ENCODE measurements at places on chromosomes 7 and 10.
A peak's percentile ranks its signal among the peaks of the same experiment; 100 is the strongest.

- peaks cover 14% of the 10 kb centered on the region for H3K36me3 ChIP-seq
- no peak overlapping the region for H3K27ac ChIP-seq
- peaks cover 36% of the 10 kb centered on the region for H3K4me1 ChIP-seq
- DNase-seq, result no peak
Measured at GRCh38 chr7:22990588-22990949, 23.4 kb downstream of the HYCC1 start.

- H3K4me1 ChIP-seq, result peaks cover 54% of the 10 kb centered on the region
- H3K4me3 ChIP-seq, result no peak overlapping the region
- no peak for DNase-seq
- H3K27ac ChIP-seq, result peak overlapping the region; percentile 6
- no peaks in the 10 kb centered on the region for H3K36me3 ChIP-seq
Measured at GRCh38 chr7:16935341-16935735, 53.6 kb upstream of the AGR3 start.

GRCh38 chr7:111919631-111920179, 286.5 kb downstream of the DOCK4 start:
- H3K4me1 ChIP-seq, result no peaks in the 10 kb centered on the region
- peaks cover 7% of the 10 kb centered on the region for H3K27me3 ChIP-seq
- H3K27ac ChIP-seq, result no peak overlapping the region

- no peak for DNase-seq
- H3K36me3 ChIP-seq, result peaks cover 3% of the 10 kb centered on the region
- peaks cover 2% of the 10 kb centered on the region for H3K27me3 ChIP-seq
- H3K4me1 ChIP-seq, result no peaks in the 10 kb centered on the region
- no peak overlapping the region for H3K4me3 ChIP-seq
- H3K27ac ChIP-seq, result no peak overlapping the region
Measured at GRCh38 chr10:411603-412002, 276.3 kb downstream of the ZMYND11 start.

DNA sequence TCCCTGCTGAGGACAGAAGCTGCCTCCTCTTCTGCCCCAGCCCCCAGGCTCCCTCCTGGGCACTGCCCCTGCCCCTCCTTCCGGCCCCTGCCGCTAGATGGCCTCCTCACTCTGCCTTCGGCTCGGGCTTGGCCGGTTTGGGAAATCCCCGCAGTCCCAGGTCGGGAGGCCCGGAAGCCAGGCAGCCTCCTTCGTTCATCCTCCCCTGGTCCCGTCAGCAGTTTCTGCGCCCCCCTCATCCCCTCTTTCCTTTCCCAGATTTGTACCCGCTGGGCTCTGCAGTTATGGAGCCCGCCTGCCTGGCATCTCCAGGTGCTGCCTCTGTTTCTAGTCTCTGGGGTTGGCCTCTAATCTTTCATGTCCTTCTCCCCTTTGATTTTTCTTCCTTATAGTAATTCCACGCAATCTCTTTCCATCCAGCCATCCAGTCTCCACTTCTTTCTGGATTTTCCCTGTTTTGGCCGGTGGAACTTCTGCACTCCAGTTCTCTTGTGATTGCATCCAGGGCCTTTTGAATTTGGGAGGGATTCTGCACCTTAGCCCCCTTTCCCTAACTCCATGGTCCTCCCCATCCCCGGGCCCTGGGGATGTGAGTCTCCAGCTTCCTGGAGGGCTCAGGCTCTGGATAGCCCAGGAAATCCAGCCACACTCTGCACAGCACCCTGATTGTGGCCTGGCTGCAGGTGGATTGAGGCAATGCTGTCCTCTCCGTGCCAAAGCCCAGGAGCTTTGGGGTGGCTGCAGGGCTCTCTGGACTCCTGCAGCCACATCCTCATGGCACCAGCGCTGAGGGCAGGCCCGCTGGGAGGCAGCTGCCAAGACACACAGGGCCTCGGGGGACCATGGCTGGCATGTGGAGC, 3.3 kb upstream of the SHH start:
- peaks cover 41% of the 10 kb centered on the region for H3K27me3 ChIP-seq
- H3K4me3 ChIP-seq, result no peak overlapping the region
- no peak overlapping the region for H3K27ac ChIP-seq
- DNase-seq, result peak; percentile 89
- no peaks in the 10 kb centered on the region for H3K36me3 ChIP-seq
- peaks cover 12% of the 10 kb centered on the region for H3K4me1 ChIP-seq

DNA sequence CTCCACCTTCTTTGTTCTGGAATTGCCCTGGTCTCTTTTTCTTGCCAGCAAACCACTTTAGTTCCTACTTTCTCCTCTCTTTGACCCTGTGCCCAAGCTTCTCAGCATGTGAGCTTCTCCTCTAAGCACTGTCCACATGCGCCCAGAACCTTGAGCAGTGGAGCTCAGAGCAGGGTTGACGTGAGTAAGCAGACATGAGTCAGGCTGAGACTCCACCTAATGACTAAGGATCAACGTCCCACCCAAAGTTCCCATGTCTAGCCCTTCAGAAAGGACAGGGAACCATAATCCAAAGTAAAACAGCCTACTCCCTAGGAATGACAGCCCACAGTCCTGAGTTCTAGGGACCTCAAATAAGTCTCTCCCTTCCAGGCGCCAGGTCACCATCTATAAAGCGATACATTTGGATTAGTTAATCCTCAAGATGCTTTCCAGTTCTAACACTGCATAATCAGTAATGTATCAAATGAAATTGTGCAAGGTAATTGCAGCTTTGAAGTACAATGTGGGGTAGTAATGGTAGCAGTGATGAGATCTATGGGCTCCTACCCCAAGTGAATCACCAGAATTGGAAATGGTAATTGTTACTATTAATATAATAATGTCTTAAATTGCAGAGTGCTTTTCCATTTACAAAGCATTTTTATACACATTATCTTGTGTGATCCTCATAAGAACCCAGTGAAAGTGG, 44.5 kb downstream of the KCNMA1 start:
- no peak overlapping the region for H3K27ac ChIP-seq
- DNase-seq, result no peak
- H3K4me1 ChIP-seq, result no peaks in the 10 kb centered on the region
- no peaks in the 10 kb centered on the region for H3K36me3 ChIP-seq

- H3K36me3 ChIP-seq, result no peaks in the 10 kb centered on the region
- H3K4me1 ChIP-seq, result no peaks in the 10 kb centered on the region
- H3K4me3 ChIP-seq, result no peak overlapping the region
- no peak for DNase-seq
Measured at GRCh38 chr10:104066945-104067344, 18.7 kb downstream of the COL17A1 start.

DNA sequence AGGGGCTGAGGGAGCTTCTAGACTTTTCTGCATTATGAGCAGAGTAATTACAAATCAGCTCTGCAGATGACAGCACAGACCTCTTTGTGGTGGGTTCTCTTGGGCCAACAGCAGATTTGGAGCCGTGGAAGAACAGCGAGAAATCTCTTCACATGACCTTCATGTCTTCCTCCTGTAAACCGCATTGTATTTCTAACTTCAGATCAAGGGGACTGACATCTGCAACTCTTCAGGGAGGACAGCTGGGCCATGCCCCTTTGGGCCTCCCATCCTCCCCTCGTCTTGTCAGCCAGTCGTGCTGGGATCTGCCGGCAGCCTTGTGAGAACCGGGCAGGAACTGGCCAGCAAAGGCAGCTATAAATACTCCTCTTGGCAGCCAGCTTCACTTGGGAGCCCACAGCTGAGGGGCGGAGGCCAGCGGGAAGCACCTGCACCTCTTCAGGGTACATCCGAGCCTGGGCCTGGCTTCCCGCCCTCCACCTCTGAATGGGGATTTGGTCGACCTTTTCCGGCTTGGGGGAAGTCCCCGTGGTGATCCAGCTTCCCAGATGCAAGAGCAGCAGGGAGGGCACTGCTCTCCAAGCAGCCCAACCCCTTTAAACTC, 54.7 kb downstream of the STEAP1B start:
- no peak overlapping the region for H3K4me3 ChIP-seq
- peaks cover 18% of the 10 kb centered on the region for H3K27me3 ChIP-seq
- DNase-seq, result peak; percentile 10
- H3K27ac ChIP-seq, result no peak overlapping the region

GRCh38 chr10:14665865-14666857, 108.5 kb downstream of the FAM107B start:
- peaks cover 16% of the 10 kb centered on the region for H3K36me3 ChIP-seq
- no peaks in the 10 kb centered on the region for H3K27me3 ChIP-seq
- DNase-seq, result no peak
- no peak overlapping the region for H3K4me3 ChIP-seq
- H3K27ac ChIP-seq, result peak overlapping the region; percentile 11
- H3K4me1 ChIP-seq, result peaks cover 52% of the 10 kb centered on the region

- H3K36me3 ChIP-seq, result no peaks in the 10 kb centered on the region
- H3K27me3 ChIP-seq, result no peaks in the 10 kb centered on the region
- H3K4me3 ChIP-seq, result peak overlapping the region; percentile 28
- H3K4me1 ChIP-seq, result peaks cover 54% of the 10 kb centered on the region
- H3K27ac ChIP-seq, result peak overlapping the region; percentile 78
Measured at GRCh38 chr7:140225562-140226249, 48.9 kb upstream of the KDM7A start.

DNA sequence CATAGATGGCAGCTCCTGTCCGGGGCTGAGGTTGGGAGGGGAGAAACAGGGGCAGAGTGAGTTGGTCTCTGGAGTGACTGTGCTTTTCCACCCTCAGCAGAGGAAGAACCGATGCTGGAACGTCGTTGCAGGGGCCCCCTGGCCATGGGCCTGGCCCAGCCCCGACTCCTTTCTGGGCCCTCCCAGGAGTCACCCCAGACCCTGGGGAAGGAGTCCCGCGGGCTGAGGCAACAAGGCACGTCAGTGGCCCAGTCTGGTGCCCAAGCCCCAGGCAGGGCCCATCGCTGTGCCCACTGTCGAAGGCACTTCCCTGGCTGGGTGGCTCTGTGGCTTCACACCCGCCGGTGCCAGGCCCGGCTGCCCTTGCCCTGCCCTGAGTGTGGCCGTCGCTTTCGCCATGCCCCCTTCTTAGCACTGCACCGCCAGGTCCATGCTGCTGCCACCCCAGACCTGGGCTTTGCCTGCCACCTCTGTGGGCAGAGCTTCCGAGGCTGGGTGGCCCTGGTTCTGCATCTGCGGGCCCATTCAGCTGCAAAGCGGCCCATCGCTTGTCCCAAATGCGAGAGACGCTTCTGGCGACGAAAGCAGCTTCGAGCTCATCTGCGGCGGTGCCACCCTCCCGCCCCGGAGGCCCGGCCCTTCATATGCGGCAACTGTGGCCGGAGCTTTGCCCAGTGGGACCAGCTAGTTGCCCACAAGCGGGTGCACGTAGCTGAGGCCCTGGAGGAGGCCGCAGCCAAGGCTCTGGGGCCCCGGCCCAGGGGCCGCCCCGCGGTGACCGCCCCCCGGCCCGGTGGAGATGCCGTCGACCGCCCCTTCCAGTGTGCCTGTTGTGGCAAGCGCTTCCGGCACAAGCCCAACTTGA, 2.7 kb downstream of the REPIN1 start:
- H3K4me3 ChIP-seq, result no peak overlapping the region
- H3K4me1 ChIP-seq, result peaks cover 48% of the 10 kb centered on the region
- no peak for DNase-seq
- H3K36me3 ChIP-seq, result peaks cover 30% of the 10 kb centered on the region
- H3K27me3 ChIP-seq, result no peaks in the 10 kb centered on the region

GRCh38 chr7:14403587-14403986, 414.1 kb upstream of the ETV1 start:
- H3K4me3 ChIP-seq, result no peak overlapping the region
- H3K4me1 ChIP-seq, result no peaks in the 10 kb centered on the region
- H3K36me3 ChIP-seq, result no peaks in the 10 kb centered on the region
- no peaks in the 10 kb centered on the region for H3K27me3 ChIP-seq

- H3K27ac ChIP-seq, result no peak overlapping the region
- no peak for DNase-seq
- H3K4me3 ChIP-seq, result no peak overlapping the region
- H3K36me3 ChIP-seq, result no peaks in the 10 kb centered on the region
Measured at GRCh38 chr7:46802479-46802878, 779.4 kb downstream of the TNS3 start.

DNA sequence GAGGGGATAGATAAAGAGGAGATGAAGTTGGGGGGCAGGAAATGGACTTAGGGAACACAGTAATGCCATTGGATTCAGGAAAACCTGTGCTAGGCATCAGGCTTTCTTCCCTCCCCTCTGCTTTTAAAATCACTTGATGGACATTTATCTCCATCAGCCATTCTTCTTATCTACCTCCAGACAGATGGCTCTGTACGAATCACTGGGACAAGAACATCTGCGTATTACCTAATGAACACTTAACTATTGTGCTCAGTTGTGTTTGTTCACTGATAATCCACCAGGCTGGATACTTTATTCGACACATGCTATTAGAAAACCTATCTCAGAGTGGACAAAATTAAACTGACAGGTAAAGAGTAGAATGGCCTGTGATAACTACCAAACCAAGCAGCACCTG, 40.0 kb downstream of the TNKS2 start:
- H3K36me3 ChIP-seq, result peaks cover 45% of the 10 kb centered on the region
- H3K27me3 ChIP-seq, result no peaks in the 10 kb centered on the region

GRCh38 chr10:45407542-45407941, 33.5 kb downstream of the ALOX5 start:
- H3K4me3 ChIP-seq, result no peak overlapping the region
- no peak for DNase-seq
- H3K27ac ChIP-seq, result no peak overlapping the region
- no peaks in the 10 kb centered on the region for H3K4me1 ChIP-seq

Data from activated CD4-positive, alpha-beta T cell treated with anti-CD3 and anti-CD28 coated beads for 36 hours (primary cell).